Pancreas (tissue), 10 donors: ENCODE measurements at places on chromosomes 11 and 22. TPM values are rescaled to one million over a fixed set of nuclear protein-coding genes. Genes with fewer than 3 reads are reported as not detected.

GRCh38 chr22:42887523-42888507, 30.7 kb upstream of the ARFGAP3 start:
- peak; percentile 91 for DNase-seq

GRCh38 chr11:7546324-7546791, 32.6 kb downstream of the PPFIBP2 start:
- DNase-seq: no peak

Gene IL17REL
- not detected for polyA plus RNA-seq

Gene UBQLN3
- polyA plus RNA-seq: not detected

- DNase-seq: no peak
Measured at GRCh38 chr11:67421430-67422031, 6.1 kb downstream of the CARNS1 start.
